ENCODE measurements at places on chromosomes 2 and 18. TPM values are rescaled to one million over a fixed set of nuclear protein-coding genes. Genes with fewer than 3 reads are reported as not detected.
A peak's percentile ranks its signal among the peaks of the same experiment; 100 is the strongest.

The ACVR1 gene
- 6.9 TPM for total RNA-seq

DNA sequence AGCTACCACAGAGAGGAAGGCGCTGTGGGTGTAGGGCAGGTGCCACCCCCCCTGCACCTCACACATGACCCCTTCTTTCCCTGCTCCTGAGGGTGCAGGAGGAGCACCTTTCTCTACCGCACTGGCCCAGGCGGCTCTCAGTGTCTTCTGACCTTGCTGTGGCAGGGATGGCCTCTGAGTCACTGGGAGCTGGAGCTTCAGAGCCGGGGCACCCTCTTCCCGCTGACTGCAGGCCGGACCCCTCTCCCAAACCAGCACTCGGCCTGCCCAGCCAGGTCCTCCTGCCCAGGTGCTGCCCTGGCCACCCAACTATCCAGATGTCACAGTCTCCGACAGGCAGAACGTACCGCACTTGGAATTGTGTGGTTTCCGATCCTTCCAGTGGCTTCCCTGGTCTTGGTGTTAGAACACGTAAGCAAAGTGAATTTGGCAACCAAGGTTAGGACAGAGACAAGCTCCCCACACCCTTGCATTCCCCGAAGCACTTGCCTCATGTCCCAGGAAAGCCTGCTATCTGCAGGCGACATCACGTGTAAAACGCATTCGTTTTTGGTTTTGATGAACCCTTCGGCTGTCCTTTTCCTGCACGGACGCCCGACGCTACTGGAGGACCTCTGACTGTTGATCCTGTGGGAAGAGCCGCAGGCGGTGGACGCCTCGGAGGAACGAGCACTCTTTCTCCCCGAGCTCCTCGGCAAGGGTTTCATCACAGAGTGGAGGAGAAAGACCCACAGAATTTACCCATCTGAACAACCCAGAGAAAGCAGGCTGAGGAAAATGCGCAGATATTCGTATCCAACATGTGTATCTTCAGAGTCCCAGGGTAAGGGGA lies 24.7 kb upstream of the KCNG2 start:
- DNase-seq, result no peak
- no peak overlapping the region for H3K27ac ChIP-seq
- H3K36me3 ChIP-seq, result no peaks in the 10 kb centered on the region
- H3K4me1 ChIP-seq, result no peaks in the 10 kb centered on the region
- no peaks in the 10 kb centered on the region for H3K27me3 ChIP-seq

GRCh38 chr18:21656402-21656801 lies 44.3 kb downstream of the SNRPD1 start:
- DNase-seq, result no peak
- H3K36me3 ChIP-seq, result peaks cover 14% of the 10 kb centered on the region
- no peaks in the 10 kb centered on the region for H3K4me1 ChIP-seq
- no peaks in the 10 kb centered on the region for H3K27me3 ChIP-seq
- H3K27ac ChIP-seq, result no peak overlapping the region
- H3K4me3 ChIP-seq, result no peak overlapping the region

DNA sequence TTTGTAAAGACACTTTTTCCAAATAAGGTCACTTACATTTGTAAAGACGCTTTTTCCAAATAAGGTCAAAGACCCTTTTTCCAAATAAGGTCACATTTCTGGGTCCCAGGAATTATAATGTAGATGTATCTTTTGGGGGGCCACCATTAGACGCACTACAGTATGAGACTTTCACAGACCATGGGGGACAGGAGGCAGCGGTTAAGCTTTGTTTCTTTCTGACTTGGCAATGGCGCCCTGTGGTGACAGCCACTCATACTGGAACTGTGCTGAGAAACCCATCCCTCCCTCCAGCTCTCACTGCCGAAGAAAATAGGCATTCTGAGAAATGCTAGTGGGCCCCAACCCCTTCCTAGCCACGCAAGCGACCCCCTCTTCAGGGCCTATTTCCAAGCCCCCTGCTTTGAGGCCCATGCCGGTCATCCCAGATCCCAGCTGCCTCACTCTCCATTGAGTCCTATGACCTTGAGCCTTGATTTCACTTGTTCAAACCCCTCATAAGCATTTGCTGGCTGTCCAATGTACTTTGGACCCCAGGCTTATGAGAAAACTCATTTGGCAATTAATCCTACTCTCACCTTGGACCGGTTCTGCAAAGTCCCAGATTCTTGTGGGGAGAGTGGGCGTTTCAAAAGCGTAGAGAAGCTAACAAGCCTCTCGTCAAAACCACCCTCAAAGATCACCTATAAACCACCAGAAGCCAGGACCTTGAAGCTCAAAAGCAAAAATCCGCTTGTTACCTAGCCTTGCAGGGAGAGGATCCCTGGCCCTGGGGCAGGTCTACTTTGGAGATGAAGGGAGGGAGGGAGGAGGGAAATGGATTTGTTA lies 11.3 kb upstream of the SPATA3 start:
- no peaks in the 10 kb centered on the region for H3K36me3 ChIP-seq
- DNase-seq, result no peak
- H3K27ac ChIP-seq, result no peak overlapping the region
- peaks cover 25% of the 10 kb centered on the region for H3K4me1 ChIP-seq

- no peak for DNase-seq
- no peaks in the 10 kb centered on the region for H3K4me1 ChIP-seq
- no peaks in the 10 kb centered on the region for H3K36me3 ChIP-seq
- H3K27me3 ChIP-seq, result no peaks in the 10 kb centered on the region
- no peak overlapping the region for H3K4me3 ChIP-seq
- no peak overlapping the region for H3K27ac ChIP-seq
These were observed 124.9 kb downstream of the FSHR start for GRCh38 chr2:49029406-49029805.

GRCh38 chr2:38652431-38653273 lies 13.3 kb upstream of the GALM start:
- peak overlapping the region; percentile 65 for H3K27ac ChIP-seq
- no peak overlapping the region for H3K4me3 ChIP-seq
- DNase-seq, result no peak
- no peaks in the 10 kb centered on the region for H3K36me3 ChIP-seq

DNA sequence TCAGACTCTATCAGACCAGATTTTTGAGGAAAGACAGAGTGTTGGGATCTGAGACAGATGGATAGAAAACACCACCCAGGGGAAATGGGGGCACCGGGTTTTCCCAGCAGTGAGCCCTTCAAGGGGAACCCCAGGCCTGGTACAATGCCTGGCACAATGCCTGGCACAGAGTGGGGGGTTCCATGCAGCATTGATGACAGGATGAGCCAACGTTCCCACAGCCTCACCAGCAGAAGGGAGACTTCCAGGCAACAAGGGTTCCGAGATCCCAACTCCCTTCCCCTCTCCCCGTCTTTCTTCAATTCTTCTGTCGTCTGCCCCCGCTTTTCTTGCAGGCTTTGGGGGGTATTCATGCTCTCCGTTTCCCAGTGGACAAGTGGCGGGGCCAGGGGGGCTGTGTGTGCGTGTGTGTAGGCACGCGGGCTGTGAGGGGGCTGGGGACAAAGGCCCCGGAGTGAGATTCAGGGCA lies 132.1 kb upstream of the HAAO start:
- no peaks in the 10 kb centered on the region for H3K36me3 ChIP-seq
- H3K4me3 ChIP-seq, result no peak overlapping the region
- H3K4me1 ChIP-seq, result no peaks in the 10 kb centered on the region
- no peak for DNase-seq

The PLEKHH2 gene
- total RNA-seq, result 0.28 TPM

GRCh38 chr18:59742325-59743111 lies 45.3 kb upstream of the CCBE1 start:
- H3K36me3 ChIP-seq, result no peaks in the 10 kb centered on the region
- H3K4me3 ChIP-seq, result no peak overlapping the region
- DNase-seq, result no peak
- H3K27me3 ChIP-seq, result no peaks in the 10 kb centered on the region
- no peaks in the 10 kb centered on the region for H3K4me1 ChIP-seq

GRCh38 chr2:54657664-54658083 lies 65.8 kb upstream of the EML6 start:
- H3K27ac ChIP-seq, result no peak overlapping the region
- H3K36me3 ChIP-seq, result peaks cover 99% of the 10 kb centered on the region
- H3K27me3 ChIP-seq, result no peaks in the 10 kb centered on the region
- no peak overlapping the region for H3K4me3 ChIP-seq
- no peaks in the 10 kb centered on the region for H3K4me1 ChIP-seq

DNA sequence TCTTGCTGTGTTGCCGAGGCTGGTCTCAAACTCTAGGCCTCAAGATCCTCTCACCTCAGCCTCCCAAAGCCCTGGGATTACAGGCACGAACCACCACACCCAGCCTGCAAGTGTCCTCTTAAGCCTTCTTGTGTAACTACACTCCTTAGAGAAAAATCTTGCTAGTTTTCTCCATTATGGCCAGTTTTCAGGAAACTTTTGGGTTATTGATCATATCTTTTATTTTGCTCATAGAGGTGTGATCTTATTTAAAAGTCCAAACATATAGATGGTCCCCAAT lies 2.4 kb downstream of the SOCS6 start:
- H3K36me3 ChIP-seq, result no peaks in the 10 kb centered on the region
- no peak for DNase-seq
- no peak overlapping the region for H3K4me3 ChIP-seq
- H3K4me1 ChIP-seq, result peaks cover 19% of the 10 kb centered on the region
- no peaks in the 10 kb centered on the region for H3K27me3 ChIP-seq
- no peak overlapping the region for H3K27ac ChIP-seq

The RHBDD1 gene
- total RNA-seq, result 49.7 TPM

GRCh38 chr18:23053776-23054457 lies 81.4 kb upstream of the CABLES1 start:
- H3K4me1 ChIP-seq, result peaks cover 10% of the 10 kb centered on the region
- no peaks in the 10 kb centered on the region for H3K36me3 ChIP-seq

GRCh38 chr2:49582946-49583345 lies 428.6 kb upstream of the FSHR start:
- no peaks in the 10 kb centered on the region for H3K36me3 ChIP-seq
- no peaks in the 10 kb centered on the region for H3K4me1 ChIP-seq
- H3K27ac ChIP-seq, result no peak overlapping the region
- no peak overlapping the region for H3K4me3 ChIP-seq
- no peak for DNase-seq

The SLC66A2 gene
- total RNA-seq, result 62.4 TPM

DNA sequence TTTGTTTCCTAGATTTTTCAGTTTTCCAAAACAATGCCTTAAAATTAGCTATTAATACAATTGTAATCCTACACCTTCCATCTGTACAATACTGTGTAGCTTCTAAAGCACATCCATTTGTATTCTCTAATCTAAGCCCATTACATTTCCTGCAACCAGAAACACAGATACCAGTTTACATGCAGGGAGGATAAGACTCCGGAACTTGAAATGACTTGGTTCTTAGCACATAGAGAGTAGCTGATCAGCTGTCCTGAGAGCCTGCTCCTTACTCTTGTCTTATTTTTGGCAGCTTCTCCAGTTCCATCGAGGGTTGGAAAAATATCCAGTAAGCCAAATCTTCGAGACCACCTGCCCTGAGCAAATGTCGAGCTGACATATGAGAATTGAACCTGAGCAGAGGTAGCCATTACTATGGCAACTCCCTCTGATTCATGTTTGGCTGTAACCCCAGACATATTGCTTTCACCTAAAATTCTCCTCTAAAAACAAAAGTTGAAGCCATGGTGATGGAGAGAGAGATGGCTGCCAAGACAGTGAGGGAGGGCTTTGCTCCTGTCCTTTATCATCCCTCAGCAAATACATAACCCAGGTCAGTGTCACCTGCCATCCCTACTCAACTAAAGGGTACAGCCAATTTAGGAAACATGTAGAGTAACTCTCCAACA lies 542.8 kb downstream of the IRS1 start:
- H3K4me1 ChIP-seq, result no peaks in the 10 kb centered on the region
- no peaks in the 10 kb centered on the region for H3K36me3 ChIP-seq
- no peak overlapping the region for H3K4me3 ChIP-seq
- H3K27ac ChIP-seq, result no peak overlapping the region

- DNase-seq, result no peak
- no peaks in the 10 kb centered on the region for H3K36me3 ChIP-seq
- no peak overlapping the region for H3K4me3 ChIP-seq
- no peak overlapping the region for H3K27ac ChIP-seq
These were observed 1146.6 kb upstream of the ZEB2 start for GRCh38 chr2:145666552-145666951.

DNA sequence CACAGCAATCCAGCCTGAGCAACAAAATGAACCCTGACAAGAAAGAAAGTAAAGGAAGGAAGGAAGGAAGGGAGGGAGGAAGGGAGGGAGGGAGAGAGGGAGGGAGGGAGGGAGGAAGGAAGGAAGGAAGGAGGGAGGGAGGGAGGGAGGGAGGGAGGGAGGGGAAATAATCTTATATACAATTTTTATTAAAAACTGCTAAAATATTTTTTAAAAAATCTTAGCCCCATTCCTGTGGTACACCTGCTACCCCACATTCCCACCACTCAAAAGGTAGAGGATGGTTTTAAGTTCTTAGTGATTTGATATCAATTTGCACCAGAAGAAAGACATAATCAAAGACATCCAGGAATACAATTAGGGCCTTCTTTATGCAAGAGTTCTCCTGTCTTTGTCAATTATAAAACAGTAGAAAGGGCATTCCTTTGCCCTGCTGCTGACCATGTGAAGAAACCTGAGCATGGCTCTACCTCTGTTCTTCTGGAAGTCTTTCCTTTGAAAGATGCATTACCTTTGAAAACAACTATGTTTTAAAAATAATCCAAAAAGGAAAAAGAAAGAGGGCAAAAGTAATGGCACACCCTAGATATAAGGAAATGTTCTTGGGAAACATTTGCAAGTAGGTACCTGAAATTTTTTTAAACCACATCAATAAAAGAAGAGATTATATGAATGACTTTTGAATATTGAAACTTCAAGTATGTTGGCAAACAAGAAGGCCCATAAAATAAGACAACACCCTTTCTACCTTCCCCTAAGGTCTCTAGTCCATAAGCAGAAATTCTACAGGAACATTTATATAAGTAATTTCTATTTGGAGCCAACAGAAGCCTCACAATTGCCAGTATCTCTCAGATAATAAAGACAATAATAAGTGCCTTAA lies 33.7 kb upstream of the ACVR2A start:
- no peak overlapping the region for H3K27ac ChIP-seq
- DNase-seq, result no peak
- no peak overlapping the region for H3K4me3 ChIP-seq
- no peaks in the 10 kb centered on the region for H3K4me1 ChIP-seq

The VSNL1 gene
- total RNA-seq, result not detected

- no peak for DNase-seq
- no peaks in the 10 kb centered on the region for H3K27me3 ChIP-seq
- H3K36me3 ChIP-seq, result no peaks in the 10 kb centered on the region
These were observed 428.9 kb downstream of the STK39 start for GRCh38 chr2:167818521-167818920.

The APOB gene
- total RNA-seq, result not detected

The IL18RAP gene
- 136 TPM for total RNA-seq

- H3K36me3 ChIP-seq, result no peaks in the 10 kb centered on the region
- H3K4me1 ChIP-seq, result no peaks in the 10 kb centered on the region
- H3K27ac ChIP-seq, result no peak overlapping the region
- no peak overlapping the region for H3K4me3 ChIP-seq
- DNase-seq, result no peak
These were observed 27.0 kb downstream of the NTSR2 start for GRCh38 chr2:11642972-11643371.

GRCh38 chr2:64866797-64867196 lies 122.4 kb upstream of the SLC1A4 start:
- peaks cover 33% of the 10 kb centered on the region for H3K4me1 ChIP-seq
- no peaks in the 10 kb centered on the region for H3K36me3 ChIP-seq
- no peak overlapping the region for H3K27ac ChIP-seq
- DNase-seq, result no peak
- H3K4me3 ChIP-seq, result no peak overlapping the region

All from natural killer cell (primary cell).